ENCODE measurements at places on chromosomes 7 and 10.

GRCh38 chr10:28429573-28430216 is 103.2 kb upstream of the WAC start:
- DNase-seq: no peak

DNA sequence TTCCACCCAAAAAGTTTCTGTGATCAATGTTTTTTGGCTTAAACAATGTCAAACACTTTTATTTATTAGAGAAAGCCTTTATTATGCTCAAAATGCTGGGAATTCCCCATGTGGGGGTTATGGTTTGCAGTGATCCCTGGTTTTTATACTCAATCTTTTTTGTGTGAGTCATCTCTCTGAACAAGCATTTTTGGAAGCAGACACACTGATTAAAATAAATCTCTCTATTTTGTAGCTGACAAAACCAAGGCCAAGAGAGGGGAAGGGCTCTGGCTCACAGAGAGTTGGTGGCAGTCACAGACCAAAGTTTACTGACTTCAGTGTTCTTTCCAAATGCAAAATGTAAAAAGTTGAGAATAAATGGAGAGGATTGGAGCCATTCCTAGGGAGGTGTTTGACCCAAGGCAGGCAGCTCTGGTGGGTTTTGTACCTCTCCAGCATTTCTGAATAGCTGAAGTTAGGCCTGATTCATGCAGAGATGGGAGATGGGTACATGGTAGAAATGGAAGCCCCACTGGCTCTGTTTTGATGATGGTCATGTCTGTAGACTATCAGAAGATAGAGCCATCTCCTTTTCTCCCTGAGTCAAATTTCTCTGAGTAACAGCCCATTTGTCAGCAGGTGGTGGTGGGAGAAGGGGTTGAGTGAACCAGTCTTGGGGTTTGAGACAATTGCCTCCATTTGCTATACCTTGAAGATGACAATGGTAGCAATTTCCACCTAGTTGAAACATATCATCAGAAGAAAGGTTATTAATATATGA is 45.4 kb upstream of the NAMPT start:
- no peak for DNase-seq

DNA sequence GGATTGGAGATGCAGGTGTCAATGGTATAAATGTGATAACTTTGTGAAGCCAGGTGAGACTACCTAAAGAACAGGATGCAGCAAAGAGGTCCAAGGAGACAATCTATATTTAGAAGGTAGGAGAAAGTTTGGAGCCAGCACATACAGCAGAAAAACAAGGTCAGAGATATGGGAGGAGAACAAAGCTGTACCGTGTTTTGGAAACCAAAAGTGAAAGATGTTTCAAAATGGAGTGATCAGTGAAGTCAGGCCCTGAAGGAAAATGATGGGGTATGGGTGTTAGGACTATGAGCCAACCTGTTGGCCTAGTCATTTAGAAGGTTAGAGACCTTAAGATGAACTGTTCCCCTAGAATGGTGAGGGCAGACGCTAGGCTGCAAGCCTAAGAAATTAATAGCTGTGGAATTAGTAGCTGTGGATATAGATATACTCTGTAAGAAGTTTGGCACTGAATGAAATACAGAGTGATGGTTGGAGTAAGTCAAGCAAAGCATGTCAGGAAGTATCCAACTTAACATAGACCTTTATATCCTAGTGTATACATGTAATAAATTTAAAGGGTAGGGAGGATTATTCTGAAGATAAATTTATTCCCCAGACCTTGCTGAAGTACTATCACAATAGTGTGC is 149.8 kb upstream of the WNT16 start:
- no peak for DNase-seq

- DNase-seq: no peak
These were observed 62.0 kb downstream of the MYOF start for GRCh38 chr10:93420091-93420490.

GRCh38 chr7:118185163-118185860 is 1.3 kb downstream of the LSM8 start:
- no peak for DNase-seq

DNA sequence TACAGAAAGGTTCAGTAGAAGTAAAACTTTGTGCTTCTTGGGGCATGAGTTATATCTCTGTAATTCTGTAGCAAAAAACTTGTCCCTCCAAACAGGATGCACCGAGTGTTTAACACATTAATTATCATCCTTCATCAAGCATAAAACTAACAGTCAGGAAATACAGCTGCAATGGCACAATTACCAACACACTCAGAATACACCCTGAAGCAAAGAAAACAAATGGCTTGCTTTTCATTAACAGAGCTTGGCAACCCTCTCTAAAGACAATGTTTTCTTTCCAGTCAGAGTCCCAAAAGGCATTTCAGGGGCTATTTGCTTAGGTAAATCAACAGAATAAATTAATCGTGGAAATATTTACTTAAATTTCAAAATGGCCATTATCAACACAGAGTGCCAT is 107.7 kb downstream of the ICA1 start:
- no peak for DNase-seq

- no peak for DNase-seq
These were observed 10.8 kb upstream of the CLDN4 start for GRCh38 chr7:73820013-73820412.

GRCh38 chr10:14010101-14010558 is 320.6 kb downstream of the FRMD4A start:
- no peak for DNase-seq

- no peak for DNase-seq
These were observed 132.2 kb downstream of the ZNF365 start for GRCh38 chr10:62506371-62506770.

DNA sequence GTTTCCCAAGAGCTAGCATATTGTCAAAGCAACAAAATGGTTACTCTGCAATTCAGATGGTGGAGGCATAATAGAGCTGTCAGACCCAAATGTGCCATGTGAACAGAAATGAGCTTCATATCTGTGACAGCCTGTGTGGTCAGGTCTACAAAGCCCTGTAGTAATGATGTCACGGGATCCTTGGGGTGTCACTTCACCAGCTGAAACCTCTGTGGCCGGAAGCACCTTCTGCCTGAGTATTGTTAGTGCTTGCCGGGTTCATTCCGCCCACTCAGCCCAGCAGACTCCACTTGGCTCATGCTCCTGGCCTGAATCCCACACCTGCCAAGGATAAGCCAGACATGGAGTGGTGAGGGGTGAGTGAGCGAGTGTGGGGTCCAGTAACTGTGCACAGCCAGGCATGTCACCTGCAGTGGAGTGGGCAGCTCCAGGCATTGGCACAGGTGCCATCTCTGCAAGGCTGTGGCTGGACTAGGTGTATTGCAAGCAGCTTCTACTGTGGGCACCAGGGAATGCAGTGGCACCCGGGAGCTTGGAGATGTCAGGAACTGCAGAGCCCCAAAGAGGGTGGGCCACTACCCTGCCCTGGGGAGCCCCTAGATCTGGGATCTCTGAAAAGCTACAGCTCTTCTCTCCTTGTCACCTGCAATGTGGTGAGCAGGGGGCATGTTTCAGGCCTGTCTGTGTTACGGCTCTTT is 341.9 kb upstream of the CHRM2 start:
- DNase-seq: no peak

GRCh38 chr7:90749774-90750173 is 153.7 kb downstream of the CDK14 start:
- no peak for DNase-seq

DNA sequence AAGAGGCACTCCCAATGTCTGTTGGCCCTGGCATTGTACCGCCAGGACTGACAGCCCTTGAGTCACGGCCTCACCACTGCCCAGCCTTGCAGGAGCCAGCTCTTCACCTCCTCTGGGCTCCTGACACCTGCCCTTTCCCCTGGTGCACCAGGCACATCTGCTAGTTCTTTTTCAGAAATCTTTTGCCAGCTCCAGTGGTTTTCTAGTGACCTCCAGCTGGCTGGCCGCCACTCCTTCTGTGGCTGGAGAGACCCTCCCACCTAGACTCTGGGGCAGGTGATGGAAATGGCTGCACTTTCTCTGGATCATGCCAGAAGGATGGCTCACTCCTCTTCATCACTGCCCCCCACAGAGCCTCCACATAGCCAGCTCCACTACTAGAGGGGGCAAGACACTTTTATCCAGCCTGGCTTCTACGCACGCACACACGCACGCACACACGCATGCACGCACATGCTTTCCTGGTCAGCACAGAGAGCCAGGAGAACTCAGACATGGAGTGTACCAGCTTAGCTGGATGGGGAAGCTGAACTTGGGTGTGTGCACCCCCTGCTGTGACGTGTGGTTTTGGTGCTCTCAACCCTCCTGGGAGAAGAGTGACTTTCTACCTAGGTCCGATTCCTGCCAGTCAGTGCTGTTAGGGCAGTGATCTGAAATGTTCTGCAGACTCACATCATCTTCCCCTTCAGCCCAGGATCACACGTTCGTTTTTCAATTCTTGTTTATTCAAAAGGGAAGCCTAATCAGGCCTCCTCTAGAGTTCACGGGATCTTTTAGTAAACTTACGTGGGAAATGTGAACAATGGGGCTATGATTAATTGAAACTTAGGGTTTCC is 222.0 kb downstream of the PRPF18 start:
- no peak for DNase-seq

DNA sequence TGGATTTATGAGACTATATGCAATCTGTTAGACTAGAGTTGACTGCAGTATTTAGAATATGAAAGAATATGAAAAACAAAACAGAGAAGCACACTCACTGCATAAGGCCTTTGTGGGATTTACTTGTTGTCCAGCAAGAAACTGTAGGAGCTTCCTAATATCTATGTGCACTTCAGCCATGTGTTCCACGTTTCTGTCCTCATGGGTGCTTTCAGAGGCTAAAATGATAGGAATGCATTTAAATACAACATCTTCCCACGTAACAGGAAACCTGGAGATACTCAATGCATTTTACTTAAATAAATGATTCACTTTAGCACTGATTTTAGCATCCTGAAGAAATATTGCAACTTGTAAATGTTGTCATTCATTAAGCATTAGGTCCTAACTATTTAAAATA is 11.7 kb downstream of the HUS1 start:
- DNase-seq: no peak

DNA sequence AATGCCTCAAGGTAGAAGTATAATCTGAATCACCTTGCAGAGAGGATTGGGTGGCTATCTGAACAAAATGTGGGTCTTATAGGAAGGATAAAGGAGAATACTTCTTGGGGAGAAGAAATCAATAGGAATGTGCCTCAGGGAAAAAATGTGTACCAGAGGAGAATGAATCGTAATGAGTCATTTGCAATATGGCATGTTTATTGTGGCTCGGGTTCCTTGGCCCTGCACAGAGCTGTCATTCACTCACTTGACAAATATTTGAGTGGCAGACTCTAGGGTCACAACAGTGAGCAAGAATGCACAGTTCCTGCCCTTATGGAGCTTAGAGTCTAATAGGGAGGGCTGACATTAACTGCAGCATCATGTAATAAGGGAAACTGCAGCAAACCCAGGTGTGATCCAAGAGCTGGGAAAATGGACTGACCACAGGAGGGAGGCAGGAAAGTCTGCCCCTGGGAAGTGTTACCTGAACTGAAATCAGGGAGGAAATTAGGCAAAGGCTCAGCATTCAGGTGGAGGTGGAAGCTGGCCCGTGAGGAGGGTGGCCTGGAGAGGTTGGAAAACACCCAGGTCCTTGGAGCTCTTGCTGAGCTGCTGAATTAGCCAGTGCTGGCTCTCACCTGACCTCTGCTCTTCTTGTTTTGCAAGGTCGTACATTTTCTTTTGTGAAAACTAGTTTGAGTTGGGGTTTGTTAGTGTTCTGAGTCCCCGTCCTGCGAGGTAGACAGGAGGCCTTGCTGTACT is 203.9 kb downstream of the FRMD4A start:
- no peak for DNase-seq

- no peak for DNase-seq
These were observed 18.5 kb downstream of the STRIP2 start for GRCh38 chr7:129452589-129453231.

GRCh38 chr7:17150018-17150417 is 148.4 kb upstream of the AHR start:
- DNase-seq: no peak

GRCh38 chr10:100148353-100149211 is 37.2 kb downstream of the ERLIN1 start:
- DNase-seq: peak; percentile 42

- DNase-seq: no peak
These were observed 184.5 kb downstream of the TRIL start for GRCh38 chr7:28773423-28774145.

- DNase-seq: no peak
These were observed 85.4 kb upstream of the AFAP1L2 start for GRCh38 chr10:114489521-114490310.

DNA sequence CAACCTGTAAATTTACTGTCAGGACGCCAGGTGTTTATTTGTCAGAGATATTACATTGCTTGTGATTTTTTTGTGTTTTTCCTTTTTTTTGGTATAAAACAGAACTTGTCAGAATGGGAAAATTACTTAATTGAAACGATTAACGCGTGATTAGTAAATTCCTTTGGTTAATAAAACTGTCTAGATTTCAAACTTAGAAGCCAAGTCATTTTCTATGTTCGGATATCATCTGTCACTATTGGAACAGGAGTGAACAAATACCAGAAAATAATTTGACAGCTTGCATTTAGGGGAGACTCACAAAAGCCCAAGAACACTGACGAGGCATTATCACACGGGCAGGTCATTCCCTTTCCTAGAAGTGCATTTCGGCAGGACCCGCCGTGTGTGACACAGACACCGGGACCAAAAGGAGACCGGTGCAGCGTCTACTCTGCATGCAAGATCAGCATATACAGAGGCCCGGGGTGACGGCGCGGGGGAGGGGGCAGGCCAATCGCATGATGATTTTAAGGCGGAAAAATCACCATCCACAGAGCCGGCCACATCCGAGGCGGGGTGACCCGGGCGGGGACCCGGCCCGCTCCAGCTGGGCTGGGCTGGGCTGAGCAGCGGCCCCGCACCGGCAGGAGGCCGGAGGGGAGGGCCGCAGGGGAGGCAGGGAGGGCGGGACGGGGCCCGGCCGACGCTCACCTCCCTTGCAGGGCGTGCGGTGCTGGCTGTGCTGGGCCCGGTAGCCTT is 841 bp downstream of the GLUD1 start:
- DNase-seq: peak; percentile 71

GRCh38 chr10:79380946-79381721 is 33.9 kb downstream of the PPIF start:
- DNase-seq: no peak

DNA sequence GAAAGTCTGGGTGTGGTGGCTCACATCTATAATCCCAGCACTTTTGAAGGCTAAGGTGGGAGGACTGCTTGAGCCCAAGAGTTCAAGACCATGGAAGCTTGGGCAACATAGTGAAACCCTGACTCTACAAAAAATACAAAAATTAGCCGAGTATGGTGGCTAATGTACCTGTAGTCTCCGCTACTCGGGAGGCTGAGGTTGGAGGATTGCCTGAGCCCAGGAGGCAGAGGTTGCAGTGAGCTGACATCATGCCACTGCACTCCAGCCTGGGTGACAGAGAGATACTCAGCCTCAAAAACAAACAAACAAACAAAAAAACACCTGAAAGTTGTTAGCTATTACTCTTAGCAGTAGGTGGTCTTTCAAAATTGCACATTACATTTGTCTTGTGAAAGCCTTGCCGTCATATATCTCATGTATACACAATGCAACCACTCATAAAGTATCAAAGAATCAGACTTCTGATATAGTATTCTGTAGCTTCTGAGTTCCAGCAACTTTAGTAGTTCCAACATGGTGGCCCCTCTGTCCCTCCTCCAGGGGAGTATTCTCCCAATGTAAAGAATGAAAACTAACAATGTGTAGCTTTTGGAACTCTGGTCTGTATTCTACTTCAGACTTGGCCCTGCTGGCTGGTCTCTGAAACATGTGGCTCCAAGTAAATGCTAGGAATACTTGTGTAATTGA is 101.5 kb downstream of the ZNF92 start:
- DNase-seq: no peak
